ENCODE measurements at places on chromosomes 1 and 21.

DNA sequence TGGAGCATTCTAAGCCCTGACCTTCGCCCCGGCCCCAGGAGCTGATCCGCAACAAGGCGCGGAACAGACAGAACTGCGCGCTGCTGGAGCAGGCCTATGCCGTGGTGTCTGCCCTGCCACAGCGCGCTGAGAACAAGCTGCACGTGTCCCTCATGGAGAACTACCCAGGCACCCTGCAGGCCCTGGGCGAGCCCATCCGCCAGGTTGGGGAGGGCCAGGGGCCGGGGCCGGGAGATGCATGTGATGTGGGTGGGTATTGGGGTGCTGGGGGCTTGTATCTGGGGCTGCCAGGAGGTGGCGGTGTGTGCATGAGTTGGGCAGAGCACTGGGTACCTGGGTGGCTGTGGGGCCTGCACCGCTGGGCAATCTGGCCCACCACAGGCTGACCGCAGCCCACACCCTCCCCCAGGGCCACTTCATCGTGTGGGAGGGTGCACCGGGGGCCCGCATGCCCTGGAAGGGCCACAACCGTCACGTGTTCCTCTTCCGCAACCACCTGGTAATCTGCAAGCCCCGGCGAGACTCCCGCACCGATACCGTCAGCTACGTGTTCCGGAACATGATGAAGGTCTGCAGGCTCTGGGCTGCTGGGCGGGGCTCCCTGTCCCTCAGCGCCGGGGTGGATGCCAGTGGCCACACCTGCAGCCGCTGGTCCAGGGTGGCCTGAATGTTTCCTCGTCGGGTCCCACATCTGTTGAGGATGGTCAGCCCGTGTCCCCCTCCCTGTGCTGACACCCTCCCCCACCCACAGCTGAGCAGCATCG is 65.8 kb downstream of the TRIM11 start:
- DNase-seq = no peak

DNA sequence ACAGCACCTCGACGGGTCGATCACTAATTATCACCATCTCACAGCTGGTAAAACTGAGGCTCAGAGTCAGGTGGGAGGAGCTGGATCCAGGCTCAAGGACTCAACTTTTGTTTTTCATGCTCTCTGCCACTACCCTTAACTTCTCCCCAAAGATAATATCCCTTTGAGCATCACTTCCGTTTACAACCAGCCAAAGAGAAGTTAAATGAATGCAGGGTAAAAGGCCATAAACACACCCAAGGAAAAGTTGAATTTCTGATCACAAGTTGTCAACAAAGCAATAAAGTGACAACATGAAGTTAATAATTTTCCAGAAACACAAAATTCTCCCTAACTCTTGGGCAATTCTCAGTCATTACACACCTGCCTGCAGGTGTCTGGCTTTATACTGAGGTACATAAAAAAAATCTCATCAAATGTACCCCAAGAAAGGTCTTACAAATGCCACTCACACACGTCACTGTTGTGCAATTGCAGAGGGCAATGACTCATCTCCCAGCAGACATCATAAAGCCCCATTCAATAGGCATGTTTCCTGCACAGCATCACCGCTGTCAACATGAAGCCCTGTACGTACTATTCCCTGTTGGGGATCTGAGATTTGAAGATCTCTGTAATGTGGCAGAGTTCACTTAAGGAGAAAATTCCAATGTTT is 3.4 kb downstream of the OR2T11 start:
- no peak for DNase-seq

DNA sequence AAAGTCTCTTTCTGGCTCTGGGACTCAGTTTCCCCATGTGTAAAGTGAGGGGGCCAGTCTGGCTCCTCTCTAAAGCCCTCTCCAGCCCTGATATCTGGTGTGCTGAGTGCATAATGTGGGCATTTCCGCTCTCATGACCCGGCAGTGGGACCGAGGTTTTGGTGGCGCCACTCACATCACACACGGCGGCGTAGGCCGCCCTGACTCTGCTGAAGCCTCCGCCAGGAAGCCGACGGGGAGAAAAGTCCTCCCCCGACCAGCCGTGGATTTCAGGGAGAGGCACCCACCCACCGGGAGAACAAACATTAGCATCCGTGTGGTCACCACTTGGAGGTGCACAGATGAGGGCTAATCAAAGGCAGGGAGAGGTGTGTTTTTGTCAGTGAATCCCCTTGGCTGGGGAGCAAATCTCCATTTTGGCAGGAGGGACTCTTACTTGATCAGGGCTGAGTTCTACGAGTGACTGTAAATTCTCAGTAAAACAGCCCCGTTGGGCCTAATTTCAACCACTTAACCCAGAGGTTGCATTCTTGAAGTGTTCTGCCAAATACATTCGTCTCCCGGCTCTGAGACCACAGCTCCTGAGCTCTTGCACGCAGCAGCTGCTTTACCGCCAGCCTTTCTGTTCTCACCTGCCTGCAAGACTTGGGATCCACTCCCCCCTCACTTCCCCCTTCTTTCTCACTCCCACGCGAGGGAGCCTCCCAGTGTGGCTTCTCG is 118.2 kb downstream of the FOXD2 start:
- no peak for DNase-seq

DNA sequence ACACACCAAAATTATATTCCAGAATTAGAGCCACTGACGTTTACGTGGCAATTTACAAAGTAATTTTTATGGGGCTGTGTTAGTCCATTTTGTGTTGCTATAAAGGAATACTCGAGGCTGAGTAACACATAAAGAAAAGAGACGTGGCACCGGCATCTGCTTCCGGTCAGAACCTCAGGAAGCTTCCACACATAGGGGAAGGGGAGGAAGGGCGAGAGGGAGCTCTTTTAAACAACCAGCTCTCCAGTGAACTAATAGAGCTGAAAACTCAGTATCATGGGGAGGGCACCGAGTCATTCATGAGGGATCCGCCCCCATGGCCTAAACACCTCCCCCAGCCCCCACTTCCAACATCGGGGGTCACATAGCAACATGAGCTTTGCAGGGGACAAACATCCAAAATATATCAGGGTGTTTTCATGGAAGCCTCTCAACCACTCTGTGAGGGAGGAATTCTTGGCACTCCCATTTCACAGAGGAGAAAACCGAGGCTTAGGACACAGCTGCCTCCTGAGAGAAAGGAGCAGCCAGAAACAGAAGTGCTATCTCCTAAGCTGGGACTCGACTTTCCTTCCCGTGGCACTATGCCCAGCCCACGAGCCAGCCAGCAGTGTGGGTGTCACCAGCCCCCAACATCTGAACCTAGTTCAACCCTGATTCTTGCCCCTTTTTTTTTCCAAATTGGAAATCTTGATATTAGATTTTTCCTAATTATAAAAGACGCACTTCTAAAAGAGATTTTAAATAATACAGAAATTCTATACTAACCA is 29.2 kb downstream of the MIS18A start:
- DNase-seq = no peak

DNA sequence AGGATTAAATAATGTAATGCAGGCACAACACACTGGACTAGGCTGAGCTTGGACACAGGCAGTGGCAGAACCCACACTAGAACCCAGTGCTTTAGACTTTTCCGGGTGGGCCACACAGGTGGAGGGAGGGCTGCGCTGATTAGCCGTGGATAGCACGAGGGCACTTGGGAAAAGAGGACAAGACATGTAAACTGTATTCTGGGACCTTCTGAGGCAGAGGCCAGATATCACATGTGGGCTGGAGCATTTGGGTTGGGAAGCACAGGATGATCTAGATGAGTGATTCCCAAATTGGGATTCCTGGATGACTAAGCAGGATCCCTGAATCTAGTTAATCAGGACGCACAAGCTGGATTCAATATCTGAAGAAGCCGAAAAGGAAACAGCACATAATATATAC is 20.3 kb upstream of the A3GALT2 start:
- peak; percentile 42 for DNase-seq

DNA sequence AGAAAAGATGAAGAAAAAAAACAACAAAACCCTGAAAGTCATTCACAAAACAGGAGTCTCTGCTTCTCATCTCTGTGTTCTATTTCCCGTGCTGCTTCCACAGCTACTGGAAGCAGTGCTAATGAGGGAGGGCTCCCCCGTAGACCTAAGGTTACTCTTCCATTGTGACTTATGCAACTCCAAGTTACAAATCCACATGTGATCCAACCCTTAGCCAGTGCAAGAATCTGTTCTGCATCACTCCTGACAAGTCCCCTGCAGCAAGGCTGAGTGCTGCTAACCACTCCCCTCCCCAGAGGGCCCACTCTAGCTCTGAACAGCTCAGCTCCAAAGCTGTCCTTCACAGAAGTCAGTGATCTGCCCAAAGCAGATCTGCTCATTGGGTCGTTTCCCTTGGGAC is 10.3 kb downstream of the DNALI1 start:
- no peak for DNase-seq

DNA sequence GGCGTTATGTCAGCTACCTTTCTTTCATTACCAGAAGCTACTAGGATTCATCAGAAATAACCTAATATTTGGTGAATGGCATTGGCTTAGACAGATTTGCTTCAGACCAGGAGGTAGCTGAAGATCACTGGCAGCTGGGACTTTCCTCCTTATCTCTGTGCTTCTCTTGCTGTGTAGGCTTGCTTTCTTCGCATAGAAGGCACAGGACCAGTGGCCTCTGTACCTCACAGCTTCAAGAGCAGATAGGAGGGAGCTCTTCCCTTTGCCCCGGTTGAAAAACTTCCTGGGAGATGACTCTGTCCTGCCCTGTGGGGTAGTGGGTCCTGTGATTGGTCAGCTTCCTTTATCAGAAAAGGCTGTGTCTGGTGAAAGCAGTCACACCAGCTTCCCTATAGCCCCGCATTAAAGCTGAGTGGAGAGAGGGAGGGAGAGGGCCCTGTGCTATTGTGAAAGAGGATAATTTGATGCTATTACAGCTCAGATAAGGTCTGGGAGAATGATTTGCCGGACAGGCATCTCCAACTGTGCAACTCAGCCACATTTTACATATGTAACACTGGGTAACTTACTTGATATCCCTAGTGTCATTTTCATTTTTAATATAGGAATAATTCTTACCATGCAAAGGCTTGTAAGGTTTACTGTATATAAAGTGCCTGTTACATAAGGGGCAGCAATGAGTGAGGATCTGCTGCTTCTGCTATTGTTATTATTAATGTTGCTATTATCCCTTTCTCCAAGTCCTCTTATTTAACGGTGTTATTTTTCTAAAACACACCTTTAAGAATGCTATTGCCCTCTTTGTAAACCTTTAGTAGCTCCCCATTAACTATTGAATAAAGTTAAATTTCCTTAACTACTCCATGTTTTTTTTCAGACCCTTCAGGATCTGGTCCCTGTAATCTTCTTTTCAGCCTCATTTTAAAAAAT is 31.6 kb downstream of the OSBPL9 start:
- peak; percentile 68 for DNase-seq

DNA sequence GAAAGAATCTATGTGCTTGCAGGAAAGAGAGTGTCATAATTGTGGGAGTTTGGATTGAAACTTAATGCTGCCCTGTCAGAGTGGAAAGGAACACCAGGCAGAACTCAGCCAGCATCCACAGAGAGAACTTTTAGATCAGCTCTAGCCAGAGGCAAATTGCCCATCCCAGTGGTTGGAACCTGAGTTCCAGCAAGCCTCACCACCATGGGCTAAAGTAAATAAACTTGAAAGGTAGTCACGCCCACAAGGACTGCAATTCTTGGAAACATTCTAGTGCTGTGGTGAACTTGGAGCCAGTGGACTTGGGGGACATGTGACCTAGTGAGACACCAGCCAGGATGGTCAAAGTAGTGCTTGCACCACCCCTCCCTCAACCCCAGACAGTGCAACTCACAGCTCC is 571.6 kb downstream of the LRRIQ3 start:
- no peak for DNase-seq

- no peak for DNase-seq
Observed at GRCh38 chr1:39992234-39992633, 37.3 kb downstream of the MFSD2A start.

GRCh38 chr1:203548892-203549291 is 54.9 kb downstream of the OPTC start:
- DNase-seq = no peak

- no peak for DNase-seq
Observed at GRCh38 chr1:69551476-69552324, 16.0 kb upstream of the LRRC7 start.

- no peak for DNase-seq
Observed at GRCh38 chr1:244204004-244204403, 152.9 kb downstream of the ZBTB18 start.

DNA sequence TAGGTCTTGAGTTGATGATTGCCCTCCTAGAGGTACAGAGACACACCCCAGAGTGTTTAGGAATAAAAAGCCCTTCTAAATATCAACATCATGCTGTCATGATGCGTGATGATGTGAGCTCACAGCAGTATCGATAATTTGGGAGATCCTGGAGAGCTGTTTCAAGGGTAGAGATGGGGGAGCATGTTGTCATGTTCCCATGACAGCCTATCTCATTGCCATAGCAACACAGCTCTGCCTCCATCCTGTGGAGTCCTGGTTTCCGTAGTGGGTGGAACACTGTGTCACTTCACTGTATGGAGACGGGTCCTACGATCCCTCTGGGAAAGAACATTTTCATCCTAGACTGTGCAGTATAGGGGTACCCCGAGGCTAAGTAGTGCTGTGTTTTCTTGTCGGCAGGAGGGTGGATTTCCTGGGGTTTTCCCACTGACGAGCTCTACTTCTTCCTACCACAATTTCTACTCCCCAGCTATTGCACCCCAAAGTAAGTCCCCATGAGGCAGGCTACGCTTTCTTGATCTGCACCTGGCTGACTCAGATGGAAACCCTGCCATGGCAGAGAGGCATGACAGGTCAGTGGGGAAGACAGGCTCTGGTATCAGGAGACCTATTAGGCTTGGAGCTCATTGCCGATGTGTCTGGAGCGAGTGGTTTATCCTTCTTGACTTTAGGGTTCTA is 7.2 kb downstream of the KISS1 start:
- no peak for DNase-seq

DNA sequence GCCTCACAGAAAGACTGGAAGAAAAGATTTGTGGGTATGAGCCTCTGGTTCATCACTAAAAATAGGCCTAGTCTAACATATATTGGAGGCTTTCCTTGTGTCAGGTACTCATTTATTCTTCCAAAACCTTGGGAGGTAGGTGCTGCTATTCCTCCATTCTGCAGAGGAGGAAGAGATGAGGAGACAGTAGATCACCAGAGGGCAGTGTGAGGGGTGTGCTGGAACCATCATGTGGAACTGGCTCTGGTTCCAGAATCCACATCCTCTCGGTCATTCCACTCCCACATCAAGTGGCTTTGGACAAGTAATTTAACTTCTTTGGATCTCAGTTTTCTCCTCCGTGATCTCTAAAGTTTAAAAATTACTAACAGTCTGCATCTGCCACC is 7.4 kb upstream of the INKA2 start:
- DNase-seq = no peak
